ENCODE measurements at places on chromosomes 6 and 20.

GRCh38 chr6:6230286-6230685 is 90.2 kb downstream of the F13A1 start:
- no peak for DNase-seq

DNA sequence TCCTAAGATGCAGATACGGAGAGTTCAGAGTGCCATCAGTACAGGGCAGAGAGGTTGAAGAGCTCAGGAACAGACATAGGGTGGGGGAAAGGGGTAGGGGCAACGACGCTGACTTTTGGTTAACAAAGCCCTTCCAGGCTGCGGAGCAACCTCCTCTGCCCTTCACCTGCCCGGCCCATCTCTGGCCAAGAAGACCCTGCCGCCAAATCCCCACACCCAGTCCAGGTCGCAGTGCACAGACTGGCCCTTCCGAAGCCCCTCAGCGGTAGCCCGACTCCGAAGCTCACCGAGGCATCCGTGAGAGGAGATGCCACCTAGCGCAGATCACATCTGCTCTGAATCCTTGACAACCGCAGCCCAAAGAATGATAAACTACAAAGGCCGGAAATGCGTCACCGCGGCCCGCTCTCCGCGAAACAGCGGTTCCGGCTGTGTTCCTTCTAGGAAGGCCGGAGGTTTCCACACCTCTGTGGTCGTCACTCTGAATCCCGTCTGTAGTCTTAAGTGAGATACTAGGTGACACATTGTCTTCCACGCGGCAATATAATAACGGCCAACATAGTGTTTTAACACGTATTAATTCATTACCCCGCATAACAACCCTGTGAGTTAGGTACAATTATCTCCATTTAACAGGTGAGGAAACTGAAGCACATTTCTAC is at the start of gene ZSCAN23:
TSS of gene ZSCAN23 (minus strand) at position 380 of the 662 bp plus-strand sequence. CDS start 7,225 bp downstream, outside the sequence.
- DNase-seq, result peak; percentile 94

- no peak for DNase-seq
Observed at GRCh38 chr6:136769124-136769523, 23.2 kb downstream of the MAP3K5 start.

GRCh38 chr20:4454111-4454510 is 267.6 kb upstream of the PRND start:
- no peak for DNase-seq

- peak; percentile 87 for DNase-seq
Observed at GRCh38 chr20:47785854-47786764, 828 bp upstream of the SULF2 start.

GRCh38 chr6:123215211-123215610 is 219.2 kb downstream of the CLVS2 start:
- DNase-seq, result no peak

- peak; percentile 27 for DNase-seq
Observed at GRCh38 chr6:90547991-90548390, 38.9 kb downstream of the MAP3K7 start.

- no peak for DNase-seq
Observed at GRCh38 chr20:47397652-47398301, 41.3 kb upstream of the ZMYND8 start.

GRCh38 chr6:14038467-14039437 is 78.8 kb upstream of the CD83 start:
- DNase-seq, result no peak

DNA sequence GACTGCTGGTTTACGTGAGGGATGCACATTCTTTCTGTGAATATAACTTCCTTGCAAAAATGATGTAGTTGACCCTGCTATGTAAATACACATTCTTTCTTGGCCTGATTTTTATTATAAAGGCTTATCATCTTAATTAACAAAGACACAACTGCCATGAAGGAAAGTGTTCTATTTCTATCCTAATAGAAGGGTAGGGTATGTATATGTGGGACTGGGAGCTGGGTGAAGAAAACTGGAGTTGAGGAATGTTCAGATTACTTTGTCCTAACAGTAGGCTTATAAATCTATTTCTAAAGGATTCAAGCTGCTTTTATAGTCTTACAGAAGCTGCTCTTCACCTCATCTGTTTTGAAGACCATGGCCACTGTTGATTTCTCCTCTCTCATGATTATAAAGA is 76.5 kb upstream of the RGS17 start:
- DNase-seq, result no peak

- DNase-seq, result peak; percentile 80
Observed at GRCh38 chr6:52416629-52417151, 3.5 kb upstream of the EFHC1 start.

DNA sequence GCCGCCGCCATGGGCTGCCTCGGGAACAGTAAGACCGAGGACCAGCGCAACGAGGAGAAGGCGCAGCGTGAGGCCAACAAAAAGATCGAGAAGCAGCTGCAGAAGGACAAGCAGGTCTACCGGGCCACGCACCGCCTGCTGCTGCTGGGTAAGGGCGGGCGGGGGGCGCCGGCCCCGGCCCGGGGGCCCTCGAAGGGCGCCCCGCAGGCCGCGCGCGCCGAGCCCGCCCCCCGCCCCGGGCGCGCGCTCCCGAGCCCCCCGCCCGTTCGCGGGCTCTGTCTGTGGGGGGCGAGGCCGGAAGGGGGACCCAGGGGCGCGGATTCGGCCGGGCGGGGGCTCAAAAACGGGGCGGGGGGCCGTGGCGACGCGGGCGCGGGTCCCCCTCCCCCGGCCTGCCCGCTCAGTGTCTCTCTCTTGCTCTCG is 39.2 kb downstream of the GNAS start:
- peak; percentile 48 for DNase-seq

DNA sequence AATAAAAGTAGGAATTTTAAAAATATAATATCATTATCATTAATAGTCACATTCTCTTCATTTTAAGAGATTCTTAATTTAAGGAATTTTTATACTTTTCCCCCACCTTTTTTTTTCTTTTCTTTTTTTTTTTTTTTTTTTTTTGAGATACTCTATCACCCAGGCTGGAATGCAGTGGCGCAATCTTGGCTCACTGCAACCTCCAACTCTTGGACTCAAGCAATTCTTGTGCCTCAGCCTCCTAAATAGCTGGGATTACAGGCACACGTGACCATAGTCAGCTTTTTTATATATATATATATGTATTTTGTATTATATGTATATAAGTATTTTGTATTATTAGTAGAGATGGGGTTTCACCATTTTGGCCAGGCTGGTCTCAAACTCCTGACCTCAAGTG is 457.7 kb downstream of the CDKAL1 start:
- peak; percentile 34 for DNase-seq

DNA sequence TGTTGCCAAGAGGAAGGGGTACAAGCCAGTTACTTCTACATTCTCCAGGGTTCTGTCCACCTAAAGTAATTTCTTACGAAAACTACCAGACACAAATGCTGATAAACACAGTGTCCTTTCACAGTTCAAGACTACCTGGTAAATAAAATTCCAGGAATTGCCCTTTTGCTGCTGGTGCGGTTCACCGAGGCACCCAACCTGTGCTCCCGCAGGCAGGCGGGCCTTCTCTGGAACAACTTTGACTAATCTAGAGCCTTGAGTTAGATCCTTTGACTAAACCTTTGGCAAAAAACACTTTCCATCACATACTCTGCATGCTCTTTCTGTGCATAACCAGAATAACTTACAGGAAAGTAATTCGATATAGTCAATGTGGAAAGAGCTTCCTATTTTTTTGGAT is 107.0 kb downstream of the HUS1B start:
- no peak for DNase-seq

GRCh38 chr6:41061196-41061726 is 8.3 kb downstream of the APOBEC2 start:
- DNase-seq, result no peak

- no peak for DNase-seq
Observed at GRCh38 chr6:85680388-85680787, 37.7 kb upstream of the SYNCRIP start.

- DNase-seq, result no peak
Observed at GRCh38 chr6:26309731-26310142, 55.3 kb upstream of the BTN3A2 start.

GRCh38 chr6:18507018-18507415 is 119.9 kb downstream of the RNF144B start:
- no peak for DNase-seq

- DNase-seq, result peak; percentile 99
Observed at GRCh38 chr20:34713194-34713943, 9.2 kb downstream of the TP53INP2 start.

- no peak for DNase-seq
Observed at GRCh38 chr6:13851330-13851729, 37.0 kb upstream of the MCUR1 start.

- DNase-seq, result peak; percentile 66
Observed at GRCh38 chr20:51462566-51463276, 79.8 kb downstream of the NFATC2 start.

- DNase-seq, result peak; percentile 45
Observed at GRCh38 chr6:137258170-137258569, 39.0 kb upstream of the IFNGR1 start.

GRCh38 chr6:72524011-72524645 is 97.7 kb upstream of the KCNQ5 start:
- DNase-seq, result no peak

DNA sequence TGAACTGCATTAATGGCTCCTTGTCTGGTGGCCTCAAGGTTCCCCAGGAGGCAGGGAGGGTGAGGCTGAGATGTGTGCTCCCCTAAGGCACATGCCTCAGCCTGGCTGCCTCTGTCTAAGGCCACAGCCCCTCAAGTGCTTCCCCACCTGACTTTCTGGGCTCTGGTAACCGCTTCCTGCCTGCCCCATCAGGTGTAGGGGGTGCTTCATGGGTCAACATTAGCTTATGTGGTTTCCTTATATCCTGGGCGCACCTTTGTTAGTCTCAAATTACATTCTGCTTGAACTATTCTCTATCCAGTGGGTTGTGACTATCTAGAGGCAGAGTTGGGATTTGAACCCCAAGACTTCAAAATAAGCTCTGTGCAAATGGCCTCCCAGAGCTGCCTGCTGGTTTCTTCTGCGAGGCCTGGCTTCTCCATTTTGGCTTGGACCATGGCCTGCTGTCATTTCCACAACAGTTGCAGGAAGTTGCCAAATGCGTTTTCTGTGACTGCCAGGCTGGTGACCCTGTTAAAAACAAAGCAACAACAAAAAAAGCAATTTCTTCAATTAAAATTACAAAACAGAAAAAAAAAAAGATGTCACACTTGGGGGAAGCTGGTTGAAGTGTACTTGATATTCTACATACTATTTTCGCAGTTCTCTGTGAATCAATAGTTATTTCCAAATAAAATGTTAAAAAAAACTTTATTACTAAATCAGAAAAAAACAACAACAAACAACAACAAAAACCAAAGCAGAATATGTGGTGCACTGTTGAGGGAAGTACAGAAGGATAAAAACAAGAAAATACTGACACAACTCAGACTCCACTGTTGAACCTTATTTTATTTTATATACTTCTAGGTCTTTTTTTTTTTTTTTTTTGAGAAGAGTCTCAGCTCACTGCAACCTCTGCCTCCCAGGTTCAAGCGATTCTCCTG is 20.0 kb upstream of the ZNFX1 start:
- no peak for DNase-seq

DNA sequence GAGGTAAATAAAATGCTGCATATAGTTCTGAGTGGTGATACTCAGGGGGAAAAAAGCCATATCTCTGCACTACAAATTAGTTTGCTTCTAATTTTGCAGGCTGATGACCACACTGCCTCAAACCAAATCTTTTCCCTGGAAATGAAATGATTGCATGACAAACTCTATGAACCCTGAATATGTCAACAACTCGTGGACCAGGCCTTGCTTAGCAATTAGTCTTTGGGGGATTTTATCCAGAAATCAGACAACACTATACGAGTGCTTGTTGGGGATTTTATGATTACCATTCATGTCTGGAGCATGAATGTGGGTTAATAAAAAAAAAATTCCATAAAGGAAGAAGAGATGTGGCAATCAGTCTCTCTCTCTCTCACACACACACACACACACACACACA is 42.0 kb downstream of the SOBP start:
- DNase-seq, result no peak

GRCh38 chr6:162109480-162110050 is 618.0 kb downstream of the PRKN start:
- DNase-seq, result no peak

DNA sequence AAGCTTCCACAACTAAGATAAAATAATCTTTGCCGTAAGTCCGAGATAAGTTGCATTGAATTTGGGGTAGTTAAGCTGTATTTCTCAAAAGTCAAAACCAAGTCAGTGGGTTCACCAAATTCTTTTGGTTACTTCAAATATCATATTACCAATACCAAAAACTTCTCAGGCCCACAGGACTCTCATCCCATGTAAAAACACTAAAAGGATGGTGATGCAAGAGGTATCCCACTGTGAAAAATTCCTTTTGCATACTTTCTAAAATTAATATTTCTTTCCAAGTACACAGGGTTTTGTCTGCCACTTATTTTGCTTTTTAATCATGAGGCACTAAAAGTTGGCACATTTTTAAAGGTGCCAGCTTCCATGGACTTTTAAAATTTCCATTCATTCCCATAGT is 151.3 kb downstream of the GJA10 start:
- no peak for DNase-seq

GRCh38 chr20:56467968-56468315 is 485 bp upstream of the RTF2 start:
- DNase-seq, result no peak

DNA sequence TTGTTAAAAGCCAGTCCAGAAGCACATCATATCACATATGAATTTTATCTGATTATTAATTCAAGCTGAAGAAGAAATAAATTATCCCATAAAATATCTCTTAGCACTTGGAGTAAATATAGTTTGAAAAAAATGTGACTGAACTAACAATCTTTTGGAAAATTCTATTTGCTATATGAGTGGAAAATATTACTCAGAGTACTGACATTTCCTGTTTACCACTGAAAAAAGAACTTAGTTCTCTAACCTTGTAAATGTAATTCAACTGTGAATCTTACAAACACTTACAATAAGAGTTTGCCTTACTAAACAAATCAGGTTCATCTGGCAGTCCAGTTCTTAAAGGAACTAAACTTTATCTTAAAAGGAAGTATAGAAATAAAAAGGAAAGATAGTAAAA is 44.2 kb downstream of the MOXD1 start:
- DNase-seq, result peak; percentile 72

- no peak for DNase-seq
Observed at GRCh38 chr20:57474816-57475215, 50.1 kb downstream of the CTCFL start.

GRCh38 chr6:5521322-5521721 is 260.0 kb downstream of the FARS2 start:
- no peak for DNase-seq

- DNase-seq, result no peak
Observed at GRCh38 chr6:34888514-34888856, 570 bp upstream of the ANKS1A start.

Measured in fibroblast of pulmonary artery (primary cell).